Fibroblast of lung (primary cell): ENCODE measurements at places on chromosomes 11 and 22. TPM values are rescaled to one million over a fixed set of nuclear protein-coding genes. Genes with fewer than 3 reads are reported as not detected.

GRCh38 chr11:72727521-72727920 lies 24.7 kb downstream of the ARAP1 start:
- peaks cover 6% of the 10 kb centered on the region for H3K36me3 ChIP-seq
- no peak for DNase-seq
- H3K27me3 ChIP-seq: no peaks in the 10 kb centered on the region
- H3K4me1 ChIP-seq: peaks cover 4% of the 10 kb centered on the region

DNA sequence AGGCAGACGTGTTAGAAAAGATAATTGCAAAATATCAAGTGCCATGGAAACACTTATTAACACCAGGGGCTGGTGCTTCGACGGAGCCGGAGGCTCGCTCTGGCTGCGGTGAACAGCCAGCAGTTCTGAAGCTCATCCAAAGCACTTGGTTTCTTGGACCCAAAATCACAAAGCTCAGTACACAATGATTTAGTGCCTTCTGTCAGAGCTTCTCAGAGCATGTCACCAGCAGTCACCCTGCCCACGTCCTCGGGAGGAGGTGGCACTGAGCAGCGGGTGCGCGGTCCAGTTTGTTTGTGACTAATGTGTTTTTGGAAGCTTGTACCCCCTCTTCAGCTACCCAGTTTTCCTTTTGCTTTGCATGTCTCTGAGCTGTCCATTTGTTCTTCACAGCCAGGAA lies 58.7 kb upstream of the KIRREL3 start:
- H3K36me3 ChIP-seq: no peaks in the 10 kb centered on the region
- no peak for DNase-seq
- peaks cover 10% of the 10 kb centered on the region for H3K27me3 ChIP-seq
- no peaks in the 10 kb centered on the region for H3K4me1 ChIP-seq

DNA sequence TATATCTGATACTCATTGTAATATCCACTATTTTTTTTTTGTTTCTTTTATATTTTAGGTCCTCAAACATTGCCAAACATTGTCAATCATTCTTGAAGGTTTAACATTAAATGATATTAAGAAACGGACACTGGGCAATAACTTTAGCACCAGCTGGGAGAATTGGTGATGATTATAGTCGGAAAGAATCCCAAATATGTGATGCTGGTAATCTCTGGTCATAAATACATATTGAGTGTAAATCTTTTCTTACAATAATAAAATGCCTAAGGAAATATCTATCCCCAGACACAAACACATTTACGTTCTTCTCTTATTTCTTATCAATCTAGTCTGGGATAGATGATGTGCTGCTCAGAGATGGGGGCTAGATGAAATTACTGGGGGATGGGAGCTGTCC lies 25.2 kb downstream of the OR51E2 start:
- no peak overlapping the region for H3K4me3 ChIP-seq
- no peak for DNase-seq
- peaks cover 3% of the 10 kb centered on the region for H3K4me1 ChIP-seq

The GTSE1 gene
- 0.26 and 2.0 TPM in 2 replicates for total RNA-seq

The FUT4 gene
- total RNA-seq: 5.1 and 5.4 TPM in 2 replicates

DNA sequence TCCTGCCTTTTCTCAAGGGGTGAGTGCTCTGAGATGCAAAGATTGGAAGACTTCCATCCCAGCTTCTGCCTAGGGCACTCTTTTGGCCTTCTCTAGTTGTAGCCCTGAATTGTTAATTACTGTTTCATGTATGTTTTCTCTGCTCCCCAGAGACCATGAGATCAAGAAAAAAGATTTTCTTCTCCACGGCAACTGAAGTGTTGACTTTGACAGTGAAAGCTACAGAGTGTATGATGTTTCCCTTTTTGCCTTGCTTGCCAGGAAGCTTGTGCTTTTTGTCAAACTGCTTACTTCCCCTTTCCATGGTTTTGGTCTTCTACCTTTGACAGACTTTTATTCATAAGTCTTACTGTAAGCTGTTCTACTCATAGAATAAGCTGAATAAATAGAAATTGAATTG lies 23.3 kb upstream of the EIF3D start:
- H3K4me1 ChIP-seq: no peaks in the 10 kb centered on the region
- no peak for DNase-seq
- H3K27me3 ChIP-seq: peaks cover 24% of the 10 kb centered on the region
- no peaks in the 10 kb centered on the region for H3K36me3 ChIP-seq

- H3K36me3 ChIP-seq: no peaks in the 10 kb centered on the region
- no peaks in the 10 kb centered on the region for H3K27me3 ChIP-seq
- DNase-seq: no peak
- no peak overlapping the region for H3K4me3 ChIP-seq
- no peak overlapping the region for H3K27ac ChIP-seq
These were observed 999.7 kb upstream of the RAG2 start for GRCh38 chr11:37597776-37598175.

The IFITM1 gene
- total RNA-seq: 21.1 and 41.6 TPM in 2 replicates
